ENCODE measurements at places on chromosomes 6 and 20.

GRCh38 chr6:139996253-139996834 is 621.9 kb upstream of the CITED2 start:
- no peak for DNase-seq

DNA sequence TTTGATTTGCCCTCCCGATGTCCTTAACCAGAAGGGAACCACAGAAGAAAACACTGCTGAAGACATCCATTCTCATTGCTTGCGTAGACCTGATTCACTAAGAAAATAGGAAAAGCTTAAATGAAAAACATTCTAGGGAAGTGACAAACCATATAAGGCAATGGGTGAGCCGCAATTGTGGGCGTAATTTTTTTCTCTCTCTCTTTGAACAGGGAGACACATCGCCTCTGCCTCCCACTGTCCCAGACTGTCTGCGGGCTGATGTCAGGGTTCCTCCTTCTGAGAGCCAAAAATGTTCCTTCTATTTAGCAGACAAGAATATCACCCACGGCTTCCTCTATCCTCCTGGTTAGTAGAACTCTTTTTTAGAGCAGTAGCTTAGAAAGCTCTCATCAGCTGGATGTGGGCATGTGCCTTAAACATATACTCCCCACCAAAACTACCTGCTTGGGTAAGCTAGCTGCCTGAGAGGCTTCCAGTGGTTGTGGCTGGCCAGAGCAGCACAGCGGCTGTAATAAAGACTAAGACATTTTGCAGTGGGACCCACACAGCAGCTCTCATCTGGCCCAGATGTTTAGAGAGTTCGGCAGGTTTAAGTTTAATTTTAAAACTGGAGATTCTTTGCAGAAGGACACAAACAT is 22.7 kb upstream of the CTAGE9 start:
- no peak for DNase-seq

DNA sequence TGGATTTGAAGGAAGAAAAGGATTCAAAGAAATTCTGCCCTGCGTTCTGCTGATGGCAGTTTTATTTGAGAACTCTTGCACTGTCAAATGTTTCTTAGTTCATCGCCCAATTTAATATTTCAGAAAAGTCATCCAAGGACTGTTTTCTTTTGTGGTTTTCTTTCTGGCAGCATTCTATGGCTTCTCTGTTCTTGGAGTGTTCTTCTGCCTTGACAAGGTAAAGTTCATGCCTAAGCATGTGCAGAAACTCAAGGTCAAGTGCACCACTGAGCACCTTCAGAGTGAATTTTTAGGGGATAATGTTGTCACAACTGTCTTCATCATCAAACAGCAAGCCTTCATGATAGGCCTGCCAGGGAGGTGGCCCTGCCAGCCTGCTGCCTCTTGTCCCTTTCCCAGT is 225.6 kb downstream of the PLCB1 start:
- no peak for DNase-seq

- no peak for DNase-seq
These were observed 403.4 kb downstream of the GJA1 start for GRCh38 chr6:121838842-121839241.

- DNase-seq: no peak
These were observed 345.2 kb upstream of the RSPO3 start for GRCh38 chr6:126773112-126773805.

DNA sequence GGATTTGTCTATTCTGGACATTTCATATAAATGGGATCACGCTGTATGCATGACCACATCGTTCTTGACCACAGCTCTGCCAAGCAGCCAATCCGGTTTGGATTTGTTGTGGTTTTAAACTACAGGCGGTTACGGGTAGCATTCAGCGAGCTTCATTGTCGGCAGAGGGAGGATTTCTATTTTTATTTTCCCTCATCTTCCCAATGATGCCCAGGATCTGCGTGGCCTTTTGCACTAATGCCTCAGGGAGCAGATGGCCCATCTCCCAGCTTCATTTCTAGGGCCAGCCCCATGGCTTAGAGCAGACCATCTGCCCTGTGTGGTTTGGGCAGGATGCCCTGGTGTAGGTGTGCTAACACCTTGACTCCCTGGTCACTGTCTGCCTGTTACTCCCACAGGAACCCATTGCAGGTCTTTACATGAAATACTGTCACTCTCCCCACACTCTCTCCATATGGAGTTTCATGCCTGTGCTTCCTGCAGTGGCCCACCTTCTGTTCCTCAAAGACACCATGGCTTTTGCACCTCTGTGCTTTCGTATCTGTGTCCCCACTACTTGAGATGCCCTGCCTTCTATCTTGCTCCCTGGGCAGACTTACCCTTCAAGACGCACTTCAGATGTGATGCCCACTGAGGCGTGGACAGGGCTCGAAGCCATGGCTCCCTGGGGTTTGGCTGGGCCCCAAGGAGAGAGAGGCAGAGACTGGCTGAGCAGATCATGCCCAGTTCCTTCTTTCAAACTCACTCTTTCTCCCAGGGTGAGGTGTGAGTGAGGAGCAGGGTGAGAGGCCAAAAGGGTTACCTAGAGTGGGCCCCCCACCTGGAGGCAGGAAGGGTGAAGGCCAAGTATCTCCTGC is 26.0 kb downstream of the SDCBP2 start:
- no peak for DNase-seq

- no peak for DNase-seq
These were observed 944.7 kb downstream of the PHF3 start for GRCh38 chr6:64580346-64580745.

GRCh38 chr6:108362455-108362854 is 67.6 kb downstream of the AFG1L start:
- no peak for DNase-seq

Measured in stimulated activated CD8-positive, alpha-beta memory T cell treated with anti-CD3 and anti-CD28 coated beads, Interleukin-2, amount 100 ng/mL, for 48 hours (primary cell).